Left lung (tissue), 14 donors: ENCODE measurements at places on chromosomes 7 and 10. TPM values are rescaled to one million over a fixed set of nuclear protein-coding genes. Genes with fewer than 3 reads are reported as not detected.

DNA sequence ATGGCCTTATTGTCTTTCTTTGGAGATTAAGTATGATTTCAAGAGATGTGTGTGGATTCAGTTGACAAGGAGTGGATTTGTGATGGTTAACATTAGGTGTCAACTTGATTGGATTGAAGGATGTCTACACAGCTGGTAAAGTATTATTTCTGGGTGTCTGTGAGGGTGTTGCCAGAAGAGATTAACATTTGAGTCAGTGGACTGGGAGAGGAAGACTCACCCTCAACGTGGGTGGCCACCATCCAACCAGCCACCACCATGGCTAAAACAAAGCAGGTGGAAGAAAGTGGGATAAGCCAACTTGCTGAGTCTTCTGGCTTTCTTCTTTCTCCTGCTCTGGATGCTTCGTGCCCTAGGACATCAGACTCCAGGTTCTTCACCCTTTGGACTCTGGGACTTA is 76.1 kb downstream of the GPR37 start:
- no peaks in the 10 kb centered on the region for H3K4me1 ChIP-seq
- no peaks in the 10 kb centered on the region for H3K36me3 ChIP-seq
- DNase-seq = no peak
- H3K4me3 ChIP-seq = no peak overlapping the region

GRCh38 chr10:97572214-97572989 is at the start of gene ANKRD2:
Gene ANKRD2, plus strand, starts transcription at chr10:97572779. Its CDS starts 10 bp downstream, at chr10:97572789.
- H3K27ac ChIP-seq = peak within 1 kb of the TSS; percentile 57
- no peak within 1 kb of the TSS for H3K4me3 ChIP-seq
- peaks cover 17% of the 10 kb centered on the region for H3K4me1 ChIP-seq
- H3K36me3 ChIP-seq = no peaks in the 10 kb centered on the region

- no peaks in the 10 kb centered on the region for H3K27me3 ChIP-seq
- no peaks in the 10 kb centered on the region for H3K4me1 ChIP-seq
- no peak for DNase-seq
- H3K4me3 ChIP-seq = no peak overlapping the region
- H3K36me3 ChIP-seq = no peaks in the 10 kb centered on the region
Measured at GRCh38 chr7:141979568-141979967, 6.0 kb upstream of the TAS2R38 start.

The PPP1R3C gene
- total RNA-seq = 16.8 TPM

The PTF1A gene
- total RNA-seq = not detected

- no peak overlapping the region for H3K27ac ChIP-seq
- DNase-seq = no peak
- no peaks in the 10 kb centered on the region for H3K36me3 ChIP-seq
- peaks cover 5% of the 10 kb centered on the region for H3K27me3 ChIP-seq
Measured at GRCh38 chr7:26363465-26363864, 71.8 kb downstream of the SNX10 start.

The LIPK gene
- total RNA-seq = not detected

GRCh38 chr10:131848741-131849590 is 51.8 kb upstream of the PPP2R2D start:
- no peaks in the 10 kb centered on the region for H3K27me3 ChIP-seq
- no peak for DNase-seq
- no peak overlapping the region for H3K4me3 ChIP-seq
- no peaks in the 10 kb centered on the region for H3K4me1 ChIP-seq
- H3K27ac ChIP-seq = no peak overlapping the region

The SFTPD gene
- 878 TPM for total RNA-seq

The GJC3 gene
- 0.24 TPM for total RNA-seq

The CSGALNACT2 gene
- total RNA-seq = 39.9 TPM

DNA sequence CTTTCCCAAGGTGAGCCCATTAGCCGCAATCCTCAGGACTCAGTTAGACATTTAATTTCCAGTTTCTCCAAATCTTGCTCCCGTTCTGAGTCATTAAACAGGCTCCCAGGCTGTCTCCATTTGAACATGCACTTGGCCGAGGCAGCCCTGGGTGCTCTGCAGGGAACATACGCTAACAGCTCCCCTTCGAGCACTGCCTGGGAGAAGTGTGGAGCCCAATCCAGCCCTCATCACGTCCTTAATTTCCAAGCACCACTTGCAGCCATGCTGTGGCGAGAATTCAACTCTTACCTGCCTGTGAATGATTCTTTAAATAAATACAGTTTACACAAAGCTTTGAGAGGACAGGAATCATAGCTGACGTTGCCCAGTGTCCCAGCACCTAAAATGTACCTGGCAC is 218.2 kb downstream of the CCSER2 start:
- no peaks in the 10 kb centered on the region for H3K36me3 ChIP-seq
- no peak overlapping the region for H3K4me3 ChIP-seq
- no peak overlapping the region for H3K27ac ChIP-seq
- DNase-seq = no peak
- H3K4me1 ChIP-seq = no peaks in the 10 kb centered on the region

GRCh38 chr7:74722153-74722552 is 51.7 kb upstream of the NCF1 start:
- H3K27ac ChIP-seq = no peak overlapping the region
- no peaks in the 10 kb centered on the region for H3K4me1 ChIP-seq
- no peak overlapping the region for H3K4me3 ChIP-seq

The BTBD16 gene
- total RNA-seq = 2.1 TPM

DNA sequence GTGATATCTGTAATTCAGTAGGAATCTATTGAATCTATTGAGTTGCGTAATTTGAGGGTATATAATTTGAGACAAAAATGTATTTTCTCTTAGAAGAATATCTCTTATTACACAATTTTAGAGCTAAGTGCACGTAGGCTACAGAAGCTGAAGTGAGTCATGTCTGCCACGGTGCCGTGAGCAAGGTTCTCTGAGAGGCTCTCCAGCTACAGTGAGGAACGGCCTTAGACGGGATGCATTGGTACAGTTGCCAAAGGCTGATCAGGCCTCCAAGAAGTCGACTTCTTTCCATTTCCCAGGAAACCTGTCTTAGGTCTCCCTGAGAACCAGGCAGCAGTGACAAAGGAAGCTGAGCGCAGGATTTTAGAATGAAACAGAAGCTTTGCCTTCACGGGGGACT is 28.6 kb downstream of the TCERG1L start:
- no peaks in the 10 kb centered on the region for H3K4me1 ChIP-seq
- no peaks in the 10 kb centered on the region for H3K27me3 ChIP-seq
- no peaks in the 10 kb centered on the region for H3K36me3 ChIP-seq
- no peak overlapping the region for H3K4me3 ChIP-seq

- no peak overlapping the region for H3K27ac ChIP-seq
- H3K4me1 ChIP-seq = peaks cover 4% of the 10 kb centered on the region
- H3K4me3 ChIP-seq = no peak overlapping the region
- no peak for DNase-seq
- peaks cover 15% of the 10 kb centered on the region for H3K36me3 ChIP-seq
- no peaks in the 10 kb centered on the region for H3K27me3 ChIP-seq
Measured at GRCh38 chr7:5610500-5611186, 170.8 kb downstream of the RNF216 start.

The PTPRE gene
- total RNA-seq = 88.7 TPM

- no peak within 1 kb of the TSS for H3K4me3 ChIP-seq
- H3K4me1 ChIP-seq = no peaks in the 10 kb centered on the region
- H3K27ac ChIP-seq = no peak within 1 kb of the TSS
- no peak for DNase-seq
Measured at GRCh38 chr7:138797715-138798320, at the start of the genes ATP6V0A4 and TMEM213. Gene ATP6V0A4, minus strand, starts transcription at chr7:138798196. Its CDS starts 26,949 bp downstream, at chr7:138771247. Gene TMEM213, plus strand, starts transcription at chr7:138797994. Its CDS starts 111 bp downstream, at chr7:138798105.

DNA sequence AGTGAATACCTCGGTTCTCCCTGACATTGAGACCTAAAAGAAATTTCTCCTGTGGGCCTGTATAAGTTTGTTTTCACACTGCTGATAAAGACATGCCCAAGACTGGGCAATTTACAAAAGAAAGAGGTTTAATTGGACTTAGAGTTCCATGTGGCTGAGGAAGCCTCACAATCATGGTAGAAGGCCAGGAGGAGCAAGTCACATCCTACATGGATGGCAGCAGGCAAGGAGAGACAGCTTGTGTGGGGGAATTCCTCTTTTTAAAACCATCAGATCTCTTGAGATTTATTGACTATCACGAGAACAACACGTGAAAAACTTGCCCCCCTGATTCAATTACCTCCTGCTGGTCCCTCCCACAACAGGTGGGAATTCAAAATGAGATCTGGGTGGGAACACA is 6.7 kb downstream of the TMEM72 start:
- H3K27ac ChIP-seq = no peak overlapping the region
- no peaks in the 10 kb centered on the region for H3K27me3 ChIP-seq
- H3K4me1 ChIP-seq = peaks cover 25% of the 10 kb centered on the region
- H3K36me3 ChIP-seq = no peaks in the 10 kb centered on the region

DNA sequence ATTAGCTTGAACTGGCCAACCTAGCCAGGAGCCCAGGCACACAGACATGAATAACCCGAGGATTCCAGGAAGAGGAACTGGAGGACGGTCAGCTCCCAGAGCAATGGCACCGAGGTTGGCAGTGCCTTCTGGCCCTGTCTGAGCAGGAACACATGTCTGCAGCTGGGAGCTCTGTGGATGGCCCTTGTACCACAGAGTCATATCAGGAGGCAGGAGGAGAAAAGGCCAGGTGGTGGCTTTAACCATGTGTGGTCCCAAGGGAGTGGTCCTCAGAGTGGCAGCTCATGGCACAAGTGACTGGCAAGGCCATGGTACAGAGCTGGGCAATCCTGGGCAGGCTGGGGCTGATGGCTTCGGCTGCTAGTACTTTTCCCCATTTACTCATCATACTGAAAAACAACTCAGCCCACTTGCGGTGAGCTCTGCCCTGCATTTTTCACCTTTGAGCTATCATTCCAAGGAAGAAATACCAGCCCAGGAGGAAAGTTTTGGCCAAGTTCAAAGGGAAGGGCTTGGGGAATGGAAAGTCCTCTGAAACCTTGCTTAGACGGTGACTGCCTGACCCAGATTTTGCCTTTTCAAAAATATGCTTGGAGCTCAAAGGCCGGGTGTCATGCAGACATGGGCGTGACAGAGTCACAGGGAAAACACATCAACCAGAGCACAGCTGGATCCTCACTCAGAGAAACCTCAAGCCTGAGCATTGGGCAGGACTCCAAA is 25.7 kb upstream of the LOXL4 start:
- H3K4me3 ChIP-seq = no peak overlapping the region
- H3K27ac ChIP-seq = no peak overlapping the region
- H3K27me3 ChIP-seq = no peaks in the 10 kb centered on the region
- no peaks in the 10 kb centered on the region for H3K4me1 ChIP-seq

- H3K36me3 ChIP-seq = peaks cover 33% of the 10 kb centered on the region
- H3K27me3 ChIP-seq = no peaks in the 10 kb centered on the region
- H3K27ac ChIP-seq = no peak overlapping the region
- no peak for DNase-seq
Measured at GRCh38 chr10:91974960-91975359, 51.4 kb downstream of the BTAF1 start.

The CPVL gene
- total RNA-seq = 37.8 TPM

The EPHB6 gene
- 6.5 TPM for total RNA-seq

The CRYGN gene
- not detected for total RNA-seq

The GPC2 gene
- total RNA-seq = 3.5 TPM

DNA sequence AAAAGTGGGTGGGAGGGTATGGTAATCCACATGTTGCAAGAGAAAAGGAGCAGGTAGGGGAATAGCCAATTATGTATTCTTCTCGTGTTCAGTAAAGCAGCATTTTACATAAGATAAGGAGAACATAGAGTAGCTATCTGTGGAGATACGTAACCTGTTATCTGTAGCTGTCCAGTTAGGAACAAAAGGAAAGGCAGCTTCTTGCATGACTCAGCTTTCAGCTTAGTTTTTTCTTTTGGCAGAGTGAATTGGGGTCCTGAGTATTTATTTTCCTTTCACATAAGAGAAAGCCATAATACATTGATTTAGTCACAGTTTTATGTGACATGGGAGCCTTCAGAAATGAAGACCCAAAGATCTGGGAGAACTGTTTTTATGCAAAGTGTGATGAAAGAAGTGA is 116.7 kb upstream of the IMMP2L start:
- H3K4me3 ChIP-seq = no peak overlapping the region
- H3K27ac ChIP-seq = no peak overlapping the region
- no peaks in the 10 kb centered on the region for H3K36me3 ChIP-seq
- no peaks in the 10 kb centered on the region for H3K4me1 ChIP-seq
- DNase-seq = no peak
- H3K27me3 ChIP-seq = no peaks in the 10 kb centered on the region

The DYNC1I1 gene
- 1.9 TPM for total RNA-seq

GRCh38 chr10:84743483-84743882 is 415.1 kb downstream of the CCSER2 start:
- H3K4me3 ChIP-seq = no peak overlapping the region
- DNase-seq = no peak
- H3K36me3 ChIP-seq = no peaks in the 10 kb centered on the region
- no peak overlapping the region for H3K27ac ChIP-seq
- no peaks in the 10 kb centered on the region for H3K4me1 ChIP-seq

DNA sequence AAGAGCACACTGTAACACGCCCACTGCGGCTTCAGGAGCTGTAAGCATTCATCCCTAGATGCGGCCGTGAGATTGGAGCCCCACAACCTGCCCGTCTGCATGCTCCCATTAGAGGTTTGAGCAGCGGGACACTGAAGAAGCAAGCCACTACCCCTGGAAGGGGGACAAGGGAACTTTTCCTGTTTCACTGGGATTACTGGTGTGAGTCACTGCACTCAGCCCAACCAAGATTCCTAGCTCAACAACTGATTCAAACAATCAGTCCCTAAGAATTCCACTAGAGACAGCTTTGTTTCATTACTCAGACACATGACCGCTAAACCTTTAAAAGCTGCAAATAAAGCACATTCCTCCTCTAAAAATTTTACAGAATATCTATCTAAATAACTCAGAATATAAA is 69.8 kb downstream of the ORC5 start:
- no peaks in the 10 kb centered on the region for H3K27me3 ChIP-seq
- DNase-seq = no peak
- no peak overlapping the region for H3K27ac ChIP-seq
- H3K4me1 ChIP-seq = no peaks in the 10 kb centered on the region
- H3K36me3 ChIP-seq = peaks cover 37% of the 10 kb centered on the region

The MYH16 gene
- not detected for total RNA-seq

DNA sequence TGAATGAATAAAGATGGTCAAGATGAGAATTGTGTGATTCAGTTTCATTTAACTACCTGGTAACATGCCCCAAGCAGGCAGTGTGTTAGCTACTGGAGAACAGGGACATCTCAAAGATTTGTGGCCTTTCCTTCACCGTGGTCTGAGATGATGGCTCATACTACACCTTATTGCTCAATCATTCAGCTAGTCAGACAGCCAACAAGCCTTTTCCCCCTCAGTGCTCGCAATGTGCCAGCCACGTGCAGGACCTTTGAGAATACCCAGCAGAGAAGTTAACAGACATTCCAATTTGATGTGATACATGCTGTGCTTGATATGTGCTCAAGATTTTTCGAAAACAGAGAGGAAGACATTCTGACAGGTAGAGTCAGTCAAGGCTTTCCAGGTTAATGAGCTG is 562.8 kb downstream of the SUGCT start:
- no peaks in the 10 kb centered on the region for H3K36me3 ChIP-seq
- no peak for DNase-seq
- H3K27me3 ChIP-seq = no peaks in the 10 kb centered on the region
- H3K4me3 ChIP-seq = no peak overlapping the region
